ENCODE measurements at places on chromosomes 16 and 17. TPM values are rescaled to one million over a fixed set of nuclear protein-coding genes. Genes with fewer than 3 reads are reported as not detected.

The TENT4B gene
- 10.1 TPM for total RNA-seq

The ACAP1 gene
- total RNA-seq, result not detected

The AFMID gene
- total RNA-seq, result 23.2 TPM

The HOXB6 gene
- 0.59 TPM for total RNA-seq
